NB4 (cell line): ENCODE measurements at places on chromosomes 4 and X.
A peak's percentile ranks its signal among the peaks of the same experiment; 100 is the strongest.

DNA sequence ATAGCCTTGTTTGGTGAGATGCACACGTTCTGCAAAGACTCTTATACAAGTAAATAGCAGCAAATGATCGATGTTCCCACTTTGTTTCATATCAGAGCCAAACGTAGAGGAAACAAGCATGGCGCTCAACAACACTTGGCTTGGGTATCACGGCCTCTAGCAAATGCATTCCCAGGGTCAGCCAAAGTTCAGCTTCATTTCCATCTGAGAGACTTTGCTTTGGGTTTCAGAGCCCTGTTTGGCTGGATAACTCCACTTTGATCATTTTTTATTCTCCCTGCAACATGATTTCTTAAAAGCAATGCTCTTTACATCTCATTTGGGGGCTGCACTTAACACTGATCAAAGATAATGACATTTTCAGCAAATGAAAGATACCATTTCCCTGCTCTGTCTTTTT lies 199.2 kb upstream of the FAM9B start:
- DNase-seq = no peak

DNA sequence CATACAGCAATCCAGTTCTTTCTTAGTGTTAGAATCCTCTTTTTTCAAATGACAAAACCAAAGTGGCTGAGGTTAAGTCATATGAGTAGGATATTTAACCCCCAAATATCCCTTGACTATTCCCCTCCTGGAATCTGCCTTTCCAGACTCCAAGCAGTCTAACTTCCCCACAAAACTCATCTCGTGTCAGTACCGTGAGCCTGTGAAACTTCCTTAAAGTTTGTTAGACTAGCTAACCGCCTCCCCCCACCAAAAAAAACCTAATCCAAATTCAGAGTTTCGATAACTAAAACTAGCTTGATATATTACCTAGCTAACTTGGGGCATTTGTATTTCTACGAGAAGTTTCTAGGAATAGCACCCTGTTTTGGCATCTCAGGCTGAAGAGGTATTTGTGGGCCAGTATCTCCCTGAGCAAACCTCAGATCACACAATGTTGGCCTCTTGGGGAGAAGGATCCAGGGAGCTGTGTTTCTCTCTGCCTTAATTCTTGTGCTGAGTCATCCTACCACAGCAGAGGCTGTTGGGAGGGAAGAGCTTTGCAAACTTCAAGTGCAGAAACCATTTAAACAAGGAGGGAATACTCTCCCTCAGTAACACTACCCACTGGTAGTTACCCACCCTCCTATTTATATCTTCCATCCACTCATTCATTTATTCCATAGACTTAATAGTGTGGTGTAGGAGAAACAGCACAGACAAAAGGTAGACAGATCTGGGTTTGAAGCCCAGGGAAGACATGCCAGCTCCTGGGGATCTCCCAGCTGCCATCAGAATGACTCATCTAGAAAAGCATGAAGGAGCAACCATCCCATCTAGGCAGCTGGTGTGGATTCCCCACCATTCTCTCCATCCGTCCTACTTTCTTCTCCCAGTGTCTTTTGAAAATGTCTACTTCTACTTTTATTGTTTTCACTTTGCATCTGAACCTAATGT lies 39.3 kb upstream of the TXK start:
- peak; percentile 81 for DNase-seq

DNA sequence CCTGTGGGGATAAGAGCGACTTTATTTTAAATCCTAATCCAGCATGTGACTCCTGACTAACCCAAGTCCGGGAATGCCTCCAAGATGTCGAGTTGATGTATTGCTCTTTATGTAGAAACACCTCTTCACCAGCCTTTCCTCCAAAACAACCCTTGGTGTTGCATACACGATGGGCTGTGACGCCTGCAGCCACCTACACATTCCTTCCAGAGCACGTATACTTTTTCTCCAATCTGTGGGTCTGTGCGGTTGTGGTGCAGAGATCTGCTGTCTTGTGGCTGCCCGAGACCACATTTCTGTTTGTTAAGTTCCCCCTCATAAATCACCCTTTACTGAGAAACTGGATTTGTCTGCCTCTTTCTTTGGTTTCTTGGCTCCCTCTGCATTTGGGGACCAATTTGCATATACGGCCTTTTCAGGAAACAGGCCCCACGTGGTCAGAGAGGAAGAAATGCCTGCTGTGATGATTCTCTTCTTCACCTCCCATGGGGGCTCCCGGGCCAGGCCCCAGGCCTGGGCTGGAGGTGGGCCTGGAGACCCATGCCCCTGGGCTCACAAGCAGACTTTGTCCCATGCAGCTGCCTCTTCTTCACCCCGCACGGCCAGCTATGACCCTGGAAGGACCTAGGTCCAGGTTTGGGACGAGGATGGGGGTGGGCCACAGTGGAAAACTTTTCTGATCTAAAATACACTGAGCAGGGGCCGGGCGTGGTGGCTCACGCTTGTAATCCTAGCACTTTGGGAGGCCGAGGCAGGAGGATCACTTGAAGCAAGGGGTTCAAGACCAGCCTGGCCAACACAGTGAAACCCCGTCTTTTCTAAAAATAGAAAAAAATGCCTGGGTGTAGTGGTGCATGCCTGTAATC lies 21.4 kb upstream of the AFAP1 start:
- DNase-seq = peak; percentile 36

- DNase-seq = no peak
Measured at GRCh38 chr4:54726907-54727306, 69.2 kb downstream of the KIT start.

GRCh38 chr4:127533028-127533700 lies 99.6 kb upstream of the INTU start:
- DNase-seq = no peak

DNA sequence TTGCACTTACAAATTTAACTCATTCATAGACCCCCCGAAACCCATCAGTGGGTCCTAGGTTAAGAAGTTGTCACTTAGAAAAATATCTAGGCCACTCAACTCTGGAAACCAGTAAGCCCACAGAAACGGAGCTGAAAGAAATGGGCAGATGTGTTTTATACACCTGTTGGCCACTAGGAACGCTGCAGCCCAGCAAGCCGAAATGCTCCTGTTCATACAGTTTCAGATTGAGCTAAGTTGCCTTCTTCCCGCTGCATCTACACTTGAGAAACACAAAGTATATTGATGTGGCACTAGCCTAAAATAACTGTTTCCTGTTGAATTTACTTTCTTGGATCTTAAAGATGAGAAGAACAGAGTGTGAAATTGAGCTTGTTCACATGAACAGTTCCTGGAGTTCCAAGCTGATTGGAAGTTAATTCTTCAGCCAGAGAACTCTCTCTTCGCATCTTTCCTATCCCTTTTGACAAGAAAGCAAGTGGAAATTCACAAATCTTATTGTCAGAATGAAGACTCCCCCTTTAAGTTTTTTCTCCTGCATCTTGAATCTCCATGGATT lies 174.1 kb downstream of the RBMX2 start:
- peak; percentile 31 for DNase-seq

DNA sequence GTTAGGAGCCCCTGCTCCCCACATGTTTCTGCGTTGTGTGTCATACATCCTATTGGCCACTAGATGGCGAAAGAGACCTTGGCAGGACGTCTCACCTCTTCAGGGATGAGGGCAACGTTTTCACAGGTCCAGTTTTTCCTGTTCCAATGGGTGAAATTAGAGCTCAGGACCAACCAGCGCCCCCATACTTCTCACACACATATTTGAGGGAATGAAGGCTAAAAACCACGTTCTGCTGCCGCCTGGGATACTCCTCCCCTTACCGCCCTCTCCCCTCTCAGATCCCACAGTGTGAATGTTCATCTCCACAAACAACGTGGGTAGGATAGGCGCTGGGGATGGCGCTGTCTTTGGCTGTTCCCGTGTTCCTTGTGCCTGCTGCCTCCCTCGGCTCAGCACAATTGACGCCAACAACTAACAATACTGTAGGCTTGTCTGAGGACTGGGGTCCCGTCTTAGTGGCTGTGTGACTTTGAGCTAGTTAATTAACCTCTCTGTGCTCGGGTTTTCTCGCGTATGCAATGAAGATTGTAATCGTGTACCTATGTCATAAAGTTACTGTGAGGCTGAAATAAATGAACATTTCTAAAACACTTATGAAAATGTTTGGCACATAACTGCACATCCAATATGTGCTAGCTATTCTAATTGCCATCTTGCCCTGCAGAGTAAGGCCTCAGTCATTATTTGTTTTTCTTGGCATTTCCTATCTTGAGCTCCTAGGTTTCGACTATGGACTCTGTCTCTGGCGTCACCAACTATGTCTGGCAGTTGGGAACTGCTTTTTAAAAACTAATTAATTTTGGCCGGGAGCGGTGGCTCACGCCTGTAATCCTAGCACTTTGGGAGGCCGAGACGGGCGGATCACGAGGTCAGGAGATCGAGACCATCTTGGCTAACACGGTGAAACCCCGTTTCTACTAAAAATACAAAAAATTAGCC lies 181.3 kb upstream of the STK26 start:
- peak; percentile 71 for DNase-seq

DNA sequence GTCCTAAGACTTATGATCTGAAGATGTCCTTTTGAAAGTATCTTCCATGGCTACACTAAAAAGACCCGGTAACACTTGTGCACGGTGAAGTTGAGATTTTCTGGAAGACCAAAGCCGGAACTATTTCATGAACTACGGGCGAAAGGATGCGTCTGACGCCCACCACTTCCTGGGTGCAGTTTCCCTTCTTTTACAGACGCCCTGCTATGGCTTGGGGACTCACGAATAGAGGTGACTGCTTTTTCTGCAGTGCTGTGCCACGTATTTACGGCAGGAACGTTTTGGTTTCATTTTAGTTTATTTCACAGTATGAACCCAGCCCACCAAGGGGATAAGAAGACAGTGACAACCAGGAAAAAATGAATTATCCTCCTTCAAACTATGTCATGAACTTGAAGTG lies 180.4 kb downstream of the AFAP1 start:
- DNase-seq = peak; percentile 60

GRCh38 chrX:13468096-13468495 lies 101.3 kb upstream of the EGFL6 start:
- no peak for DNase-seq

- no peak for DNase-seq
Measured at GRCh38 chrX:109871121-109871888, 131.6 kb upstream of the TMEM164 start.

DNA sequence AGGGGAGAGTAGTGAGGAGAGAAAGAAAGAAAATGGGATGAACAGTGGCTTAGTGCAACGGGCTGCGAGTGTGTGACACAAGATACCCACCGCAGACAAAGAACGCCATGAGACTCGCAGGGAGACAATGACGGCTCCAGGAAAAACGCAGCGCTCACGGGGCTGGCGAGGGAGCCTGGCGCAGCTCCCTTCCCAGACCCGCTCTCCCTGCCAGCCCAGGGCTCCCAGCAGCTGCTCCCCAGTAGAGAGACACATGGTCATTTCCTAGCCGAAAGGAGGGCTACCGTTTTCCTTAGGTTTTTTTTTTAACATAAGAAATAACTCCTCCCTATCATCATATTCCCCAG lies 149.5 kb downstream of the MAML3 start:
- no peak for DNase-seq

DNA sequence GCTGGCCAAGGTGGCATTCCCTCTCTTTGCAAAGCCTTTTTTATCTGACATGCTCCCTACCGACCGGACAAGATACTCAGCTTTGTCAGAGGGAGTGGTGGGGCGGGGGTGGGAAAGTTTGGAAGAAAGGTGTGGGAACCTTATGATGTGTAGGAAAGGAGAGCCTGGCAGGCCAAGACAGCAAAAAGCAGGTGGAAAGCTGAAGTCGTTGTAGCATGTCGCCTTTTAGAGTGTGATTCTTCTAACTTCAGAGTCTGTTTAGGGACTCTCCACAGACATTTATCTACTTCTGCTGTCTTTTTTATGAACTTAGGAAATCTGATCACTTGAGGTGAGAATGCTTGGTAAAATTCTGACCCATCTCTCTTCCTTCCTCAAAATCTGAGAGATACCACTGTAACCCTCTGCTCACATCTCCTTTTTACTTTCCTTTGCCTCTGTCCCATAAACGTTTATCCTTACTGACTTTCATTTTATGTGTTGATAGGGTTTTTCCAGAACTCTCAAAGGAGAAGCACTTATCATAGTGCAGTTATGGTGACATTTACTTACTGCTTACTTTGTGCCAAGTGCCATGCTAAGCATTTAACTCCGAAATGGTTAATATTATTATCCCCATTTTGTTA lies 8.2 kb upstream of the RUFY3 start:
- peak; percentile 18 for DNase-seq

DNA sequence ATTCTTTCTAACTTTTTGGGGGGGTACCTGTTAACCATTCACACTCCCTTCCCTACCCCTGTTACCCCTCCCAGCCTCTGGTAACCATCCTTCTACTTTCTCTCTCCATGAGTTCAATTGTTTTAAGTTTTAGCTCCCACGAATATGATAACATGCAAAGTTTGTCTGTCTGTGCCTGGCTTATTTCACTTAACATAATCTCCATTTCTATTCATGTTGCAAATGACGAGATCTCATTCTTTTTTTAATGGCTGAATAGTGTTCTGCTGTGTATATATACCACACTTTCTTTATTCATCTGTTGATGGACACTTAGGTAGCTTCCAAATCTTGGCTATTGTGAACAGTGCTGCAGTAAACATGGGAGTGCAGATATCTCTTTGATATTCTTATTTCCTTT lies 41.3 kb downstream of the MCUB start:
- no peak for DNase-seq

GRCh38 chr4:142036795-142037583 lies 400.6 kb downstream of the IL15 start:
- DNase-seq = no peak

DNA sequence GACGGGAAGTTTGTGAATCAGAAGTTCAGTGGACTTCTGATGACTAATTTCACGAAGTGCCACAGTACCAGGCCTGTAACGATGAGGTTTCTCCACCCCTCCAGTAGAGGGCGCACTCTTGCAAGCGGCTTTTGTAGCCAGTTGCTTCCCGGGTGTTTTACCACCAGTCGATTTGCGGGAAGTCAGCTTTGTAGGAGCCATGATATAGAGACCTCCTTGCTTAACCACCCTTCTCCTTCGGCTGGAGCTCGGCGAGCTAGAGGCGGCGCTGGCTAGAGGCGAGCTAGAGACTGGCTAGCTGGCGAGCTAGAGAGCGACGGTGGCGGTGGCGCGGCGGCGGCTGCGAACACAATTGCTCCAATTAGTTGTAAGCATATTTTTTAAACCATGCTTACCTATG lies 72.0 kb downstream of the IL1RAPL1 start:
- peak; percentile 19 for DNase-seq

DNA sequence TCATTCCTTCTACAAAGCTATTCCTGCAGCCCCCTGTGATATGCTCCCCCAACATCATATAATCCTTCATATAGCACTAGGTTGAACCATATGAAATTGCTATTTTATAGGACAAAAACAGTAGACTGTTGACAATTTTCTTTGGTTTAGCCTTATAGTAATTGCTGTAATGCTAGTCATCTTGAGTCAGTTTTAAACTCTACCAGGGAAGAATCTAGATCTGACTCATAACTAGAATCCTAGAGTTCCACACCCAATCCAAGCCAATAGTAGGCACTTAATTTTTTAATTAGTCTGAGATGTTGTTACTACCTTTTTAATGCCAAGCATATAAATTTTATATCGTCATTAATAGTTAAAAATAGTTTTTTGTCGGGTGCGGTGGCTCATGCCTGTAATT lies 136.8 kb downstream of the CHRNA9 start:
- no peak for DNase-seq
